ENCODE measurements at places on chromosomes 1 and 21.

- DNase-seq, result no peak
These were observed 96.5 kb downstream of the COLGALT2 start for GRCh38 chr1:183941001-183941400.

DNA sequence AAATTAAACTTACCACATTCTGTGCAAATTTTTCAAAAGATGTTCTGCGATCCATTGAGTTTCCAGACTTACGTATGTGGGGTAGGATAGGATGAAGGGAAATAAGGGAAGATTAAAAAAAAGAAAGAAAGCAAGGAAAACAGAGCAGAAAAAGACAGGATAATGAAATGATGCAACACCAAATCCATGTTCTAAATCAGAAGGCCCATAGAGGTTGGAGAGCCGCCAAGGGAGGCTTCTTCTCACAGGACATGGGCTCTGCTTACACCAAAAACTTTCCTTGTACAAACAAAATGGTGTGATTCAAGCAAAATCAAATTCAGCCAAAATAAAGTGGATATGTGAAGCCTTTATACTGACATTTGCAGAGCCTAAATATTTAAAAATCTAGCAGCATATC, 189.5 kb upstream of the GREM2 start:
- no peak for DNase-seq

DNA sequence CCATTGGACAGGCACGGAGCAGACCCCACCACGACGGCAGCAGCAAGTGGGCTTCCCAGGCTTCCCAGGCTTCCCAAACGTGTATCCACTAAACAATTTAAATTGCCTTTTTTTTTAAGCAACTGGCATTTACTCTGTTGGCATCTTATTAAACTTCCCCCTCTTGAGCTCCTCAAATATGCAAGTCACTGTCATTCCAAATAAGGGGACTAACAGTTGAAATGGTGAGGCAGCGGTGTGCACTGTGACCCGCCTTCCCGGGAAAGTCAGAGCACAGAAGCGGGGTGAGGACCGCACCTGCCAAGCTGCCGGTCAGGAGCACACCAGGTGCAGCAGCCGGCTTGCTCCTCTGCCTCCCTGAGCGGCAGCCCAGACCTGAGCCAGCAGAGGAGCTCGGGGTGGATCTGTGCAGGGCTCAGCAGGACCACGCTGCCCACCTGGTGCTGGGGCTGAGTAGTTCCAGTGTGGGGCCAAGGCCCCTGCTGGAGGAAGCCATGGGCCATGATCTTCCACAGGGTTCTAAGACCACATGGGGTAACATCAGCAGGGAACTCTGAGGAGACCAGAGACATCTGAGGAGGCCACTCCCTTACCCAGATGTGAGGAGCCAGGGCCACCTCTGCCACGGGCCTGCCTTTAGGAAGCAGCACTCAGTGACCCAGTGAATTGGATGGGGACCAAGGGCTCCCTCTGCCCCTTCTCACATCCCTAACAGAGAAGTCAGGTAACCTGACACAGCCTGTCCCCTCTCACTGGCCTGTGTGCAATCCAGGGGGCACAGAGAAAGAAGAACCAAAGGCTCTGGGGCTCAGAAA, 245.4 kb downstream of the NPHP4 start:
- no peak for DNase-seq

GRCh38 chr1:7050751-7051665, 265.8 kb downstream of the CAMTA1 start:
- DNase-seq, result no peak

DNA sequence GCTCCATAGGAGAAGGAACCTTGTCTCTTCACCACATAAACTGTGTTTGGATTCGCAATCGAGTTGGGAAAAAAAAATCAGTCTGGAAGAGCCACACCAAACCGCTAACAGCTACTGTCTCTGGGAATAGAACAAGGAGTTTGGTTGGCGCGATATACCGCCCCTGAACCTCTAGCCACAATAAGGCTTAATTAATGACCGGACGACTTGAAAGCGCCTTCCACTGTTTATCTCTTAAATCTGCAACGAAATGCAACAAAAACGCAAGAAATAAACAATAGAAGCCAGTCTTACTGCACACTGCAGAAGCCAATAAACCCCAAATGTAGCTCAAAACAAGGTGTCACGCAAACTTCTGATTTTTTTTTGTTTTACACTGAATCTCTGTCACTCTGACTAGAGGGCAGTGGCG, 10.9 kb downstream of the BTBD19 start:
- DNase-seq, result no peak

- DNase-seq, result no peak
These were observed 54.9 kb downstream of the CD46 start for GRCh38 chr1:207806531-207807325.

DNA sequence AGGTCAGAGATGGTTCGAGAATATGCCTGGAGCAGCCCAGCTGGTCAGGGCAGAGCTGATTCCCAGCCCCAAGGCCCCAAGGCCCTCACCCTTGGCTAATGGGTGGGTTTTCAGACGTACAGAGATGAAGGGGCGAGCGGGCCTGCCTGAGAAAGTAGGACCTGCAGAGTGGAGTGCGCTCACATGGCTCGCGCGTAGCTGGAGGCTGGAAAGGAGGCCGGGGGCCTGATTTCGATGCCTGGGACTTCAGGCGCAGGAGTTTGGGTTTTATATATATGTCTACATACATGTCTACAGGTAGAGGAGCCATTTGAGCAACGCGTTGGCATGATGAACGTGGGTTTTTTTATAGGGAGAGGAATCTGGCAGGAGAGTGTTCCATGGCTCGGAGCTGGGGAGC, 8.9 kb downstream of the COQ8A start:
- DNase-seq, result no peak

GRCh38 chr21:39193380-39193779, 10.1 kb upstream of the PSMG1 start:
- no peak for DNase-seq

DNA sequence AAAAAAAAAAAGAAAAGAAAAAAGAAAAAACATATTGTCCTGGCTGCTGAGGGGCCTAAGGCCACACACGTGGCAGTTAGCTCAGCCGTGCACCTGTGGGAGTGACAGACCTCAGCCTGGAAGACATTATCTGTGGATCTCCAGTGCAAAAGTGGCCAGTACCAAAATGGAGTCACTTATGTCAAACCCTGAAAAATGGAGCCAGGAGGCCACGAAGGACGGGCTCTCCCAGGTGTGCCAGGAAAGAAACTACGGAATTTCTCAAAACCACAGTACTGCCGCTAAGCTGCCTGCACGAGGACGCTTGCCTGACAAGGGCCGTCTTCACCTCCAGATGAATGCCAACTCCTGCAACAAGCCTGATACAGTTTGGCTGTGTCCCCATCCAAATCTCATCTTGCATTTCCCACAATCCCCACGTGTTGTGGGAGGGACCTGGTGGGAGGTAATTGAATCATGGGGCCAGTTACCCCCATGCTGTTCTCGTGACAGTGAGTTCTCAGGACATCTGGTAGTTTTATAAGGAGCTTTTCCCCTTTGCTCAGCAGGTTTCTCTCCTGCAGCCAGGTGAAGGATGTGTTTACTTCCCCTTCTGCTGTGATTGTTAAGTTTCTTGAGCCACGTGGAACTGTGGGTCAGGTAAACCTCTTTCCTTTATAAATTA, 5.3 kb upstream of the MIB2 start:
- DNase-seq, result no peak

- no peak for DNase-seq
These were observed 62.1 kb downstream of the PLPPR4 start for GRCh38 chr1:99326215-99326949.

- DNase-seq, result no peak
These were observed 91.7 kb downstream of the CDC14A start for GRCh38 chr1:100443811-100444571.

GRCh38 chr1:66519992-66520391, 14.0 kb upstream of the SGIP1 start:
- DNase-seq, result no peak

GRCh38 chr1:10635992-10636391, 160.5 kb downstream of the CASZ1 start:
- no peak for DNase-seq

DNA sequence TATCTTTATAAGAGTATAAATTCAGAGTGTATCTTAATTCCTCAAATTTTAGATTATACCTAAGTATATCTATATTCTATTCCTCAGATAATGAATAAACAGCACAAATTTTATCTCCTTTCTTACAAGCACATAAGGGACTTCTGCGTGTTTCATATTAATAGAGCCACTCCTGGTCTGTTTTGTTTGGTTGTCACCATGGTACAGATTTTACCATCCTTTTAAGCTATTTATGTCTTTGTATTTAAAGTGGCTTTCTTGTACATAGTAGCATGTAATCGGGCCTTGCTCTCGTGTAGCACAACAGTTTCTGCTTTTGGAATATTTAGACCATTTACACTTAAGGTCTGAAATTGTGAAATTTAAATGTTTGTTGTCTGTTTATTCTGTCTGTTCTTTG, 52.6 kb upstream of the SLC35A3 start:
- DNase-seq, result no peak

- no peak for DNase-seq
These were observed 183.5 kb downstream of the PATJ start for GRCh38 chr1:61925591-61926298.

GRCh38 chr1:153945795-153946621, 510 bp downstream of the DENND4B start:
- no peak for DNase-seq

- DNase-seq, result no peak
These were observed 86.9 kb downstream of the ADARB1 start for GRCh38 chr21:45161038-45161945.

DNA sequence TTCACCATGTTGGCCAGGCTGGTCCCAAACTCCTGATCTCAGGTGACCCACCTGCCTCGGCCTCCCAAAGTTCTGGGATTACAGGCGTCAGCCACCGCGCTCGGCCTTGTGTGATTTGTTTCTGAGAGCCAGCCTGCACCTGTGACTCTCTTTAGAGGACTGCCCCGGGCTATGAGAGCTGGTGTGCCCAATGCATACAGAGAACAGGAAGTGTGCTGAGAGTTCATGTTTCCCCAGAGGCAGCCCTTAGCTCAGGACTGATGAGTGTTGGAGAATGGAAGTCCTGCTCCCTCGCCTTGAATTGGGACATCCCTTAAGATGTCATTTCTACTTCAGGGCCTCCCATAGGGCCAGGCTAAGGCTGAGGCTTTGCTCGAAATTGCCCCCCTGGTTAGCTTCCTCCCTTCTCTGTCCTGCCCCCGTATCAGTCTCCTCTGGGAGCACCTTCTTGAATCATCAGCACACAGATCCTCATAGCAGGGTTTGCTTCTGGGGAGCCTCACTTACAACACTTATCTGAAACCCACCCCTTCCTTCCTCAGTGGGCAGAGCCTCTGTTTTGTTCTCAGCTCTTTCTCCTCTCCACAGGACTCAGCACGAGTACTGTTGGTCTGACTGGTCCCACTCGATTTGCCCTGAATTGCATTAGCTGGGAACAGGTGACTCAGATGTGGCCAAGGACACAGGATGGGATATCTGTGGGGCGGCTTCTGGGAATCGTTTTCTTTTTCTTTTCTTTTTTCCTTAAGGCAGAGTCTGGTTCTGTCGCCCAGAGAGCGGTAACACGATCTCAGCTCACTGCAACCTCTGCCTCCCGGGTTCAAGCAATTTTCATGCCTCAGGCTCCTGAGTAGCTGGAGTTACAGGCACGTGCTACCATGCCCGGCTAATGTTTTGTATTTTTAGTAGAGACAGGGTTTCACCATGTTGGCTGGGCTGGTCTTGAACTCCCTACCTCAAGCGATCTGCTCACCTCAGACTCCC, 80.1 kb downstream of the UBIAD1 start:
- no peak for DNase-seq

- DNase-seq, result no peak
These were observed 10.8 kb upstream of the OSBPL9 start for GRCh38 chr1:51605961-51606723.

DNA sequence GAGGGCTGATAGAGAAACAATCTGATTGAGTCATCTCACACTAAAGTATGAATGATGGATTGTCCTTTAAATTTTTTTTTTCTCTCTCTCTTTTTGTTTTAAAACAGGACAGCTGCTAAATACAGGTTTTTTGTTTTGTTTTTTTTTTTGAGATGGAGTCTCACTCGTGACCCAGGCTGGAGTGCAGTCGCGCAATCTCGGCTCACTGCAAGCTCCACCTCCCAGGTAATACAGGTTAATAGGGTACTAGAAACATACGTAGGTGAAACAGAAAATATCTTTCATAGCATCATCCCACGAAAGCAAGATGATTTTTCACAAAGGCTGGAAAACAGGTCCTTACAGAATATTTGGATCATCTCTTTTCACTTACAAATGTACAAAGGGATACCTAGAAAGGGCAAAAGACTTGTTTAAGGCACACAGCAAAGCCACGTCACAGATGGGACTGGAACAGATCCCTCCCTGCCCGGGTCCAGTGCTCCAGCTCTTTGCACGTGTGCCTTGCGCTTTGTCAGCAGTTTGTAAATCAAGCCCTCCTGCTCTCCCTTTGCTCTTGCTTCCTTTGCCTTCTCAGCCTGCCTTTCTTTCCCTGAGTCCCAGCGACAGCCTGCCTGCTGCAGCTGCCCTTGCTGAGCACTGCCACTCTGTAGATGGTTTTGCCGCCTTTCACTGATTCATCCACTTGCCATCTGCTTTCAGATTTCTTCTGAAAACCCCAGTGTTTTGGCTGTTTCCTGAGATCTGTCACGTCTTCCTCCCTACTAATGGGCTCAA, 171.3 kb upstream of the BEND5 start:
- no peak for DNase-seq

DNA sequence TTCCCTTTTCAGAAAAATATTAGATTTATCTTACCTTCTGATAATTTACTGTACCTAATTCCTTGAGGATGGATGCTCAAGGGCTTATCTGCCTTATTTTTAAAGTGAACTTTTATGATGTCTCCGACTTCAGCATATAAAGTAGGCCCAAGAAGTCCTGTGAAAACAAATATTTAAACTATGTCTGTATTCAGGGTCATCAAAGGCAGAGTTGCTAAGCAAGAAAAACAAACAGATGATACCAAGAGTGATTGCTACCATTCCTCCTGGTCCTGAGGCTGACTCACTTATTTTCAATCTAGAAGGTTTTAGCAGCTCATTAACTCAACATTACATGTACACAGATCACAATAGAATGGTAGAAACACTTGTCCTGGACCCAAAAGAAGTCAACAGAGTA, 14.1 kb downstream of the F5 start:
- DNase-seq, result no peak

- no peak for DNase-seq
These were observed 21.3 kb downstream of the BACE2 start for GRCh38 chr21:41189150-41189745.

DNA sequence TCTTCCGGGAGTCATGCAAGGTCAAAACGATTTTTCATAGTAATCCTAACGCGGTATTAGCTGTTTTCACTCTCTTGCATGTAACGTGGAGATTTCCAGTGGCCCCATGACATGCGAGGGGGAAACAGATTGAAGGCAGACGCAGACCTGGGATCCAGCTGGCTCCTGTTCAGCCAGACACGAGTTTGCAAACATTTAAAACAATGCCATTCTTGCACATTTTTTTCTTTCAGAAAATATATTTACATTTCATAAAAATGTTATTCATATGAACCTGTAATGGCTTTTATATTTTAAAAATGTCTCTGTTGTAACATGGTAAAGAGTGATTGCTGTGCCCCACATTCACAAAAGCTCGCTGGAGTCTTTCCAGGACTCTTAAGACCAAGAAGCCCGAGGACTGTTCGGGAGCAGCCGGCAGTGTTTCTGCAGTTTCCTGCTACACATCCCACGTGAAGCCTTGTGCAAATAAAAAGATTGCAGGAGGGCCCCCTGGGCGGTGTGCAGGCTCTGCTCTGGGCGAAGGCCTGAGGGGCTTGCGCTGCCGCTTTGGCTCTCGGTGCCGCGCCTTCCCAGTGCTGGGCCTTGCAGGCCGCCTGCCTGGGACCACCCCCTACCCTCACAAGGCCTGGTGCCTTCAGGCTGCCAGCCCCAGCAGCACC, 184.9 kb downstream of the DYRK1A start:
- no peak for DNase-seq

Measured in stimulated activated CD4-positive, alpha-beta T cell treated with anti-CD3 and anti-CD28 coated beads, Interleukin-1b, Interleukin-23, amount 100 ng/mL, for 1 hour (primary cell).